ENCODE measurements at places on chromosomes 6 and 20.

- no peak for DNase-seq
Observed at GRCh38 chr6:10312445-10312844, 102.4 kb downstream of the TFAP2A start.

- no peak for DNase-seq
Observed at GRCh38 chr20:46959081-46959692, 64.5 kb downstream of the EYA2 start.

- no peak for DNase-seq
Observed at GRCh38 chr6:50062051-50062450, 12.3 kb upstream of the DEFB112 start.

DNA sequence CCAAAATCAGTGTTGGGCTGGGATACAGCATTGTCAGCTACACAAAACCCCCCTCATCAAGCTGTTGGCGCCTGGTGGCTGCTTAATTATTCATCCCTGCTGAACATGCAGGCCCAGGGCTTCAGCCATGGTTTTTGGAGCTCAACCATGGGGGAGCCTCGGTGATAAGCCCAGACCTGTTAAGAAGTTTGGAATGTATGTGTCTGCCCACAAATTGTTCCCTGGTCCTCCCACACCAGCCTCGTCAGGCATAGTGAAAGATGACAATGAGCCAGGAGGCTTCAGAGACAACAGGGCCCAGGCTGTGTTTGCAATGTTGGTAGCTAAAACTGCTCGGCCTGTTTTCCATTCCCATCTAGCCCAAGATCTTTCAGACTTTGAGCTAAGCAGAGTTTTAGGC lies 34.8 kb upstream of the SIRPA start:
- DNase-seq, result no peak

DNA sequence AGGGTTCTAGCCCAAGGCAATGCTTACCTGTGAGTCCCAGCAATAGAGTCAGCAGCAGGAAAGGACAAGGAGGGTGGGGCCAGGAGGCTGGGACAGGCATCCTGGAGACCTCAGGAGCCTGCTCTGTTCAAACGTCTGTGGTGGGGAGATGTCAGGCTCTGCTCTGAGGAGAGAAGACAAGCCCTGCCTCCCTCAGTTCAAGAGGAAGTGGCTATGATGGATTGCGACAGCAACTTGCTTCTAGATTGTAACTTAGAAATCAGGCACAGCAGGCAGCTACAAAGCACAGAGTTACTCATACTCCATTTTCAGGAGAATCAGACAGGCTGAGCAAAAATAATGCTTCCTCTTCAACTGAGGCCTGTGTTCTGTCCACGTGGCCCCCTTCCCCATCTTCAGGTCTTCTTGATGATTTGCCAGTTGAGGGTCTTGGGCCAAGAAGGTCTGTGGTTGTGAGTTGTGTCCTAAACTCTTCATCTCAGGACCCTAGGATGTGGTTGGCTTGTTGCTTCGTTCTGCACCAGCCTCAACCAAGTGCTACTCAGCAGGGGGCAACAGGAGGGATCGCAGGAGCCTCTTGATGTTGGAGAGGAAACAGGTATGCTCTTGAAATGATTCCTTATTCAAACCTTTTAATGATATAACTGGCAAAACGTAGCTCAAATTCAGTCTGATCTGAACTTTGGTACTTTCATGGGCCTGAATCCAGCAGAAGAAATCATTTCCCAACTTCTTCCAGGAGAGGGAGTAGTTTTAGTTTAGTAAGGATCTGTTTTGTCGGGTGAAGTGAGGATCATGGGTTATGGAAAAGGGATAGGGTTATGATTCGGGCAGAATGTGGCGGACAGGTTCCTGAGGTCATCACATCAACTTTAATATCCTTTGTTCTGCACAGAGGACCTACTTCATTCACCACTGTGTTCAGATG lies 31.0 kb downstream of the SIRPB1 start:
- DNase-seq, result no peak

DNA sequence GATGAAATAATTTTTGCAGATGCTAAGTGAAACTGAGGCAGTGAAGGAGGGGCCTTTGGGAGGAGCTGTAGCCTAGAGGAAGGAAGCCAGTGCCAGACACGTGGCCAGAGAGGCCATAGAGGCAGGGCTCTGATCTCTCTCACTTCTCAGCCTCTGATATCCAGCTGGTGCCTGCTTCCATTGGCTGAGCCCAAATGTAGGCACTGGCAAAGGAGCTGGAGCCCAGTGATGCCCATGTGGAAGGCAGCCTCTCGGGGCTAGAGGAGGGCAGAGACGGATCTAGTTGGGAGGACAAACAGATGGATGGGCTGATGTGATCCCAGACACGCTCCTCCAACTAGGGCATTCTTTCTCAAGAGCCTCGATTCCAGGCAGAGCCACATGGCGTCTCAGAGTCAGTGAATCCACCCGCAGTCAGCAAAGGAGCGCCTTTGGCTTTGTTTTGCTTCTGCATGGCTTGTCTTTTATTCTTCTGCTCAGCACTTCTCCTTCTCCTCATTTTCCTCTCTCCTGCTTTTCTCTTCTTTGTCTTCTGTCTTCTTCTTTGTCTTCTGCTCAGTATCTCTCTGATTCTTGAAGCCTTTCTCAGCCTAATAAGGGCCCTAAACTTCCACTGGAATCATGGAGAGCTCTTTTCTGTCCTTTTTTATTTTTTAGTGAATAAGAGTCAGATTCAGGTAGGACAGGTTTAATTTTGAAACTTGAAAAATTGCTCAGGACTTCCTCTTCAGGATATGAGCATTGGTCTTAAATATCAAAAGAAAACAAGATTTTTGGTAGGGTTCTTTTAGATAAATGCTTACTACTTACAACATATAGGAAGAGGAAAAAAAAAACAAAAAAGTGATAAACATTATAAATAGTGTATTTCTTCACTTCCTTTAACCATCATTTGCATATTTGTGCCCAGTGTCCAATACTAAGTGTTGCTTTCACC lies 41.8 kb downstream of the CYP24A1 start:
- DNase-seq, result no peak

- no peak for DNase-seq
Observed at GRCh38 chr20:38939686-38940085, 13.5 kb downstream of the FAM83D start.

DNA sequence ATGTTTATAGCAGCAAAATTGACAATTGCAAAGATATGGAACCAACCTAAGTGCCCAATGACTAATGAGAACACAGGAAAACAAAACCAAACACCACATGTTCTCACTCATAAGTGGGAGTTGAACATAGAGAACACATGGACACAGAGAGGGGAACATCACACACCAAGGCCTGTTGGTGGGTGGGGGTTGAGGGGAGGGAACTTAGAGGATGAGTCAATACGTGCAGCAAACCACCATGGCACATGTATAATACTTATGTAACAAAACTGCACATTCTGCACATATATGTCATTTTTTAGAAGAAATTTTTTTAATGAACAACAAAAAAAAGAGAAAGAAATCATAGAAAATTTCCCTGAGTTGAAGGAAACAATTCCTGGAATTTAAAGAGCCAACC lies 3.9 kb downstream of the EPM2A start:
- peak; percentile 24 for DNase-seq

- no peak for DNase-seq
Observed at GRCh38 chr6:136226674-136227377, 23.3 kb downstream of the MTFR2 start.

GRCh38 chr6:11536795-11537194 lies 754 bp upstream of the TMEM170B start:
- peak; percentile 6 for DNase-seq

GRCh38 chr20:58403272-58403671 lies 14.2 kb downstream of the VAPB start:
- no peak for DNase-seq

DNA sequence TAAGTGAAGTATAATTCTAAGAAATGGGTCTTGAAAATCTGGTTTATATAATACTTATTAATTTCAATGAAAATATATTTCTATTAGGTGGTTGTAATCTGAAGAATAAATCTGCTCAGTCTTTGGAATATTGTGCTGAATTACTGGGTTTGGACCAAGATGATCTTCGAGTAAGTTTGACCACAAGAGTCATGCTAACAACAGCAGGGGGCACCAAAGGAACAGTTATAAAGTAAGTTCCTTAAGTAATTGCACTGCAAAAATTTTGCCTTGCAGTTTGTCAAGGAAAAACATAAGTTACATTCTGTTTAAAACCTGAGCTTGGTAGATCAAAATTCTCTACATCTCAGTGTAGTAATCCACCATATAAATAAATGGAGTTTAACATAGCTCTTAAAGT lies 106.0 kb downstream of the MYO6 start:
- peak; percentile 5 for DNase-seq

- DNase-seq, result no peak
Observed at GRCh38 chr20:18831830-18832499, 18.4 kb downstream of the SCP2D1 start.

GRCh38 chr6:149782337-149782736 lies 32.8 kb downstream of the PCMT1 start:
- DNase-seq, result no peak
